ENCODE measurements at places on chromosomes 6 and 20.

- DNase-seq: no peak
Measured at GRCh38 chr6:30743099-30744053, 889 bp upstream of the FLOT1 start.

DNA sequence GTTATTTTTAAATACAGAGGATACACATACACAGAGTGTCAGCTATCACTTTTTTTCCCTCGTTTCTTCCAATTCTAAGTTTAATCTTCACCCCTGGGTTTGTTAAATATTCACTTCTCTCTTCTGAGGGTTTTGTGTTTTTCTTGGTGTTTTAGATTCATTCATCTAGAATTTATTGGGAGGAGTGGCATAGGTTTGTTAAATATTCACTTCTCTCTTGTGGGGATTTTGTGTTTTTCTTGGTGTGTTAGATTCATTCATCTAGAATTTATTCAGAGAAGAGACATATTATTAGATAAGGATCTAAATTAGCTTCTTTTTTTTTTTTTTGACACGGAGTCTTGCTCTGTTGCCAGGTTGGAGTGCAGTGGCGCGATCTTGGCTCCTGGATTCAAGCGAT is 3.9 kb downstream of the GTF2H5 start:
- no peak for DNase-seq

- peak; percentile 91 for DNase-seq
Measured at GRCh38 chr6:3183066-3183465, 25.7 kb upstream of the TUBB2A start.

GRCh38 chr6:40788661-40789655 is 201.8 kb upstream of the LRFN2 start:
- DNase-seq: peak; percentile 44

- DNase-seq: no peak
Measured at GRCh38 chr6:118146584-118146983, 239.5 kb downstream of the SLC35F1 start.

- peak; percentile 86 for DNase-seq
Measured at GRCh38 chr6:37257634-37258404, at the start of the genes TBC1D22B and TMEM217. TBC1D22B (plus strand) TSS chr6:37257772; CDS start chr6:37257918, 146 bp downstream. TMEM217 (minus strand) TSS chr6:37258144; CDS start chr6:37219030, 39,114 bp downstream.

DNA sequence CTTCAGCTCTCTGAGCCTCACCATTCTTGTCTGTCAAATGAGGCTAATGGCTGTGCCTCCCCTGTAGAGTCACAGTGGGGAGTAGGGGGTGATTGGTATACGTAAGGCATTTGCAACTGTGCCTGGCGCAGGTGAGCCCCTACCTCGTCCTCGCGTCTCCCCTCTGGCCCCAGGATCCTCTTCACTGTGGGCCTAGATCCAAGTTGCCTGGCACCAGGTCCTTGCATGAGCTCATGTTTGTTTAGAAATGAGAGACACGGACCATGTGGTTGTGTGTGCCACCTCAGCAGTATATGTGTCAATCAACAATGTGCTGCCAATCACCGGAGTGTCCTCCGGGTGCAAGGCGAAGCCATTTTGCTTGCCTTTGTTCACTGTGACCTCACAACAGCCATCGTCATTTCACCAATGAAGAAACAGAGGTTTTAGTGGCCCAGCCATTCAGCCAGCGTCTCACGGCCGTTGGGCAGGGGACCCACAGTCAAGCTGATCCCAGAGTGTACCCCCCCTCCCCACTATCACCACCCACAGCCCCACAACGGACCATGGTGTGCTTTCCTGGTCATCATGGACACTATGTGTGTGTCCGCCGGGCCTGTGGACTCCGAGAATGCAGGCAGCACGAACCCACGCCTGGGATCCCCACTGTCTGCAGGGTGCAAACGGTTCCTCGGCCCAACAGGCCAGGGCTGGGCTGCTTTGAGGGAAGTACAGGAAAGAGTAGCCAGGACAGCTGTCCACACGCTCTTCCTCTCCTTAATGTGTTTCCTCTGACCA is 35.9 kb upstream of the STX16 start:
- DNase-seq: no peak

DNA sequence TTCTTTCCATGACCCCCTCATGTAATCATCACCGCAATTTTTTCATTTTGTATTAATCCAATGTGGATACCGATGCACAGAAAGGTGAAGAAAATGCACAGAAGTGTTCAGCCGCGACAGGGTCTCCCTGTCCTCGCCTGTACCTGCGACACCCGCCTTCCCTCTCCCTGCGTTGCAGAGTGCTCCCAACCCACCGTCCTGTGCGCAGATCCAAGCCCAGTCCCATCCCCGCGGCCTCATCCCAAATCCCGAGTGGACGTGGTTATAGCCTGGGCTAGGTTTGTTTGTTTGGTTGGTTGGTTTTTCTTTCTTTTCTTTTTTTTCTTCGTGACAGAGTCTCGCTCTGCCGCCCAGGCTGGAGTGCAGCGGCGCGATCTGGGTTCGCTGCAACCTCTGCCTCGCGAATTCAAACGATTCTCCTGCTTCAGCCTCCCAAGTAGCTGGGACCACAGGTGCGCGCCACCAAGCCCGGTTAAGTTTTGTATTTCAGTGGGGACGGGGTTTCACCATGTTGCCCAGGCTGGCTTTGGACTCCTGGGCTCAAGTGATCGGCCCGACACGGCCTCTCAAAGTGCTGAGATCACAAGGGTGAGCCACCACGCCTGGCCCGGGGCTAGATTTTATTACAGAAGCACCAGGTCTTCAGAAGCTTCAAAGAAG is 536 bp upstream of the RAET1G start:
- no peak for DNase-seq

GRCh38 chr20:48763216-48763914 is 64.4 kb downstream of the PREX1 start:
- peak; percentile 83 for DNase-seq

DNA sequence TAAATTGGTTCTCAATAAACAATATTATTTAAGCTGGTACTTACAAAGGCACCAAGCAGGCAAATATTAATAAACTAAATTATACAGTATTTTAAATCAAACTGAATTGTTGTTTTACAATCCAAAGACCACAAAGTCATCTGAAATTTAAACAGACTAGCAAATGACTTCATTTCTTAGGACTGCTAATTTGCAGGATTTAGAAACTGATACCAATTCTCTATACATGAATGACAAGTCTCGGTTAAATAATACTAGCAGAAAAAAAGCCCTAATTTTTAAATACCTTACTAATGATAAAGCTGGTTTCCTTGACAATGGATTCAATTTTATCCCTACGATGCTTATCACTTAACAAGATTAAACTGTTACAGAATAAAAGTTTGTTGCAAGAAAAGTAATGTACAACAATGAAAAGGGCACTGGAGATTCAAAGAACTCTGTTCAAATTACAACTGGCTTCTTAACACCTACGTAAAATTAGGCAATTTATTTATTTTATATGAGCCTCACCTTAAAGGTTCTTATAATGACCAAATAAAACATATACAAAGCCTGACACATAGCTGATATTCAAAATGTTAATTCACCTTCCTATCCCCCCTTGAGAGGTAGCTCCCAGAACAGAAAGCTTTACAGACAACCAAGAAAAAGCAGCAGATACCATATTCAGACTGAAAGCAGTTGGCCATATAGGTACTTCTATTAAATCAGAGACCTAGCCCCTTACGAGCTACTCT is 33.1 kb downstream of the HBS1L start:
- no peak for DNase-seq

DNA sequence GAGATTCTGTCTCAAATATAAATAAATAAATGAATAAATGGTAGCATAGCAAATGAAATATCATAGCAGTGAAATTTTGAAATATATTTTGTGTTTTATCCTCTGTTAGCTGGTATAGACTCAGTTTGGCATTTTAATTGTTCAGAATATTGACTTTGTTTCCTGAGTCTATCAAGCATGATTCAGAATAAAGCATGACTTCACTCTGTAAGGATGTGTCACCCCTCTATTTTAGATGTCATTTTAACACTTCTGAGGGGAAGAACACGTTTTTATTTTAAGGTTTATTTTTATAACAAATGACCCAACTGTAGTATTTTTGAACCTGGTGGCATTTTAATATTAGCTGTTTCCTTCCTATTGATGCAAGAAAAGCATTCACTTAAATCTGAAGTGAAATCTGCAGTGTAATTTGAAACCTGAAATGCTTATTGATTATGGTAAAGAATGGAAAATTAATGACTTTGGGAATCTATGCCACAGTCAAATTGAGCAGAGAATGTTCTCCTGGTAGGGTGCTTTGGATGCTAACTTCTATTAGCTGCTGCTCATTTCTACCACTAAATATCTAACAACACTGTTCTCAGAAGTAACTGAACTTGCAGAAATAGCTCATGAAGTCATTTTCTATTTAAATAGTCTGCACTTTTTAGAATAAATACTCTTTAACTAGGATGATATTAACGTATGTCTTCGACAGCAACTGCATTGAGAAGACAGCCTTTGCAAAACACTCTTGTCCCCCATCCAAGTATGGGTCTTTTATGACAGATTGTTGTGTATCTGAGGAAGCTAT is 114.2 kb downstream of the SOX4 start:
- DNase-seq: peak; percentile 51

GRCh38 chr6:30122515-30122914 is 9.6 kb upstream of the TRIM31 start:
- no peak for DNase-seq

DNA sequence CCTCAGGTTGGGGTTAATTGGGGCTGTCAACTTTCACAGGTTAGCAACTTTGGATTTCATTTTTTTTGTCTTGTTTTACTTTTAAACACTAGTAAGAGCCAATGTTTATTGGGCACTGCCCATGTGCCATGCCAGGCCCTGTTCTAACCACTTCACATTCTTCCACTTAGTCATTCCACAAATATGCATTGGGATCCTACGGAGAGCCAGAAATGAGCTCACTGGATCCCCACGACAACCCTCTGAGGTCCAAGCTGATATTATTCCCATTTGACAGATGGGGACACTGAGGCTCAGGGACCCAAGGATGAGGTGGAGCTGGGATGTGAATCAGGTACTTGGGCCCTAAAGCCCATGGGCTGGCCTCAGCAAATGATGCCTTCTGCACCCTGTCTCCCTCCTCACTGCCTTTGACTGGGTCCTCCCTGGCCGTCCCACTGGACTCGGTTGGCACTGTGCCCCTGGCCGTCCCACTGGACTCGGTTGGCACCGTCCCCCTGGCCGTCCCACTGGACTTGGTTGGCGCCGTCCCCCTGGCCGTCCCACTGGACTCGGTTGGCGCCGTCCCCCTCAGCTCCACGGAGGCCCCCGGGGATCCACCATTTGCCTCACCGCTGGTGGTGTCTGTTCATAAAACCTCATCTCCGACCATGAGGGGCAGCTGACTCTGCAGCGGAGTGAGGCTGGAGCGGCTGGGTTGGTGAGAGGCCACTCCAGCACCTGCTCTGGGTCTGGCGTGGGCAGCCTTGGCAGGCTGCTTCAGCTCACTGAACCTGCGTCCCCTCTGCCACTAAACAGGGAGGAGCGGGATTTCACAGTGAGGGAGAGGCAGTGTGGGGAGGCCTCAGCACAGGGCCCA is 4.8 kb upstream of the PMEPA1 start:
- no peak for DNase-seq

DNA sequence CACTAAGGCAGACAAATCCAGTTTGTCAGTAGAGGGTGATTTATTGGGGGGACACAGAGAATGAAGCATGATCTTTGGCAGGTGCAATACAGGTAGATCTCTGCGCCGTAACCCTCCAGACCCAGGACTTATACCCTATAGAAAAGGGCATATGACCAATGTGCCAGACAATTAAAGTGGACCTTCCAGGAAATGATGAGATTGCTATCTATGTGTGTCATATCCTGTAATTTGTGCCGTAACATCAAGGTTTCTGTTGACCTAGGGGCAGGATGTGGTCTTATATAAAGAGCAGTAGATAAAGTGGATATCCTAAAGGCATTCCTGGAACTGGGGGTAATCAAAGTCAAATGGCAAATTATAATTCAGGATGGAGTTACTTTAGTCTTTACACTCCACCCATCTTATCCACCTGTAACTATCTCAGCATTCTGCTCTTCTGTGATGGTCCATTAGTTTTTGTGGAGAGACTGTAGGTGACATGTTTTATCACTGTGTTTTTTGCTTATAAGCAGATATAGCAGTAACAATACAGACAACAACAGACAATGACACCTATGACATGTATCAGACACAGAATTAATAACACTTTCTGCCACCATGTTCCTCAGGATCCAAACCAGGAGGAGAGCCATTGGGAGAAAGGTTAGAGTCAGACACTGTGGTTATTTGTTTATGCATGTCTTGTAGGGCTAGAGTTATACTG is 43.1 kb upstream of the ZNF337 start:
- peak; percentile 67 for DNase-seq

GRCh38 chr6:161649068-161649467 is 375.2 kb upstream of the AGPAT4 start:
- no peak for DNase-seq

- DNase-seq: no peak
Measured at GRCh38 chr20:36074983-36075382, 79.6 kb upstream of the EPB41L1 start.

DNA sequence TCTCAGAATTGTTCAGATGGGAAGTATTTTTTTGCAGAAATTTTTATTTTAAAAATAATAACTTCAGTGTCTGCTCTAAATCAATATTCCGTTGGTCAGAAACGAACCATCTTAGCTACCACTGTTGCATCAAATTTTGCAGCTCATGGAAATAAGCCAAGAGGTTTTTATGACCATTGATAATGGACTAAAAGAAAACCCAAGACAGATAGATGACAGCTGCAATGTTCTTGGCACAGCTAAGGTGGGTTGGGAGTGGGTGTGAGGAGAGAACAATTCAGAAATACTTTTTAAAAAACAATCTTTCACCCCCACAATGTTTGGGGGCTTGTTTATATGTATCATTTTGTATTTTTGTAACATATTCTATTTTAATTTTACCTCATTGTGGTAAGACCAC is 121.1 kb downstream of the PDE7B start:
- no peak for DNase-seq

GRCh38 chr20:33202451-33202850 is 14.7 kb upstream of the BPIFA3 start:
- DNase-seq: no peak

DNA sequence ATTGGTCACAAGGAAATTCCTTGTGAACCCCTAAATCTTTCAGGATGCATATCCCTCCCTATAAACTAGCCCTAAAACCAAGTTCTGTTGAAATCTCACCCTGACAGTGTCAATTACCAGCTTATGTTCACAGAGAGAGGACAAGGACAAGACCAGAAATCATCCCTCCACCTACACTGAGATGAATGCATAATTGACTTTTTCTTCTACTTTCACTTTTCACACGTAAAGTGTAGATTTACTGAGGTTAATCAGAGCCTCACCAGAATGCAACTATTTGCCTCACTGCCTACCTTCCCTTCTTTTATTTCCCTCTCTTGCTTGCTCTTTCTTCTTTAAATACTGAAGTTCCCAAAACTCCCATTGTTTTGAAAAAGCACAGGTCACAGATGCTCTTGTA is 15.3 kb upstream of the NKAIN2 start:
- DNase-seq: no peak

- DNase-seq: no peak
Measured at GRCh38 chr6:81876971-81877370, 124.5 kb upstream of the TENT5A start.

DNA sequence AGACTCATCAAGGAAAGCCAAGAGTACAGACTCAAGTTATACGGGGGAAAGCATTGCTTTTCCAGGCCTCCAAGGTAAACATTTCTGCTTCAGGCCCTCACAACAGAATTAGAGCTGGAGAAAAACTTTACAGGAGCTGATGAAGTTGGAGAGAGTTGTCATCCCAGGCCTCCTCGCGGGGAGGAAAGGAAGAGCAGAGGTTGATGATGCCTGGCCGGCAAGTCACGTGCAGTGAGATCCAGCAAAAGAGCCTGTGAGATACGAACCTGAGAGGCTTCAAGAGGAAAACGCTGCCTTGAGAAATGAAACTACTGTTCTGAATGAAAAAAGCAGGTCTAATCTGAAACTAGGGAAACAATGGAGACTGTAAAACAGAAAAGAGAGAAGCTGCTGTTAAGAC is 122.9 kb downstream of the FAM120B start:
- peak; percentile 9 for DNase-seq

GRCh38 chr20:36214684-36215256 is 21.5 kb upstream of the AAR2 start:
- no peak for DNase-seq
